Myometrial cell (primary cell): ENCODE measurements at places on chromosomes 3 and 15. TPM values are rescaled to one million over a fixed set of nuclear protein-coding genes. Genes with fewer than 3 reads are reported as not detected.

Gene ADGRG7
- total RNA-seq = not detected in 2 replicates

Gene CCDC191
- total RNA-seq = 0.86 and 2.5 TPM in 2 replicates

Gene DGKG
- total RNA-seq = under 0.01 and 1.1 TPM in 2 replicates

Gene SPATA12
- not detected in 2 replicates for total RNA-seq

Gene TMEM45A
- 15.6 and 20.6 TPM in 2 replicates for total RNA-seq

Gene ARRDC4
- 13.3 and 15.4 TPM in 2 replicates for total RNA-seq

Gene GOLGA8F
- not detected in 2 replicates for total RNA-seq

Gene IGF1R
- total RNA-seq = 12.9 and 27.4 TPM in 2 replicates

Gene GALNT15
- total RNA-seq = 0.86 and 2.5 TPM in 2 replicates

Gene ITIH4
- 0.29 TPM in 1 of 2 replicates, not detected in the other for total RNA-seq

Gene MOBP
- total RNA-seq = not detected in 2 replicates

Gene FOXB1
- not detected in 2 replicates for total RNA-seq

Gene TMC3
- total RNA-seq = not detected in 2 replicates

Gene CCNB2
- total RNA-seq = 96.0 and 108 TPM in 2 replicates

Gene FOXL2
- 25.9 and 28.3 TPM in 2 replicates for total RNA-seq

Gene CATSPER2
- total RNA-seq = 0.58 and 2.1 TPM in 2 replicates

Gene PRSS50
- not detected in 2 replicates for total RNA-seq

Gene DHFR2
- 1.6 and 1.7 TPM in 2 replicates for total RNA-seq

Gene LRRK1
- total RNA-seq = 5.7 and 10.7 TPM in 2 replicates

Gene HYAL1
- total RNA-seq = 1.7 and 2.8 TPM in 2 replicates

Gene GABPB1
- 28.8 and 33.5 TPM in 2 replicates for total RNA-seq

Gene NR1I2
- not detected in 2 replicates for total RNA-seq

Gene TMEM108
- not detected in 2 replicates for total RNA-seq
